Esophagus squamous epithelium (tissue), 5 donors: ENCODE measurements at places on chromosomes 2 and 18. TPM values are rescaled to one million over a fixed set of nuclear protein-coding genes. Genes with fewer than 3 reads are reported as not detected.

The PLEK gene
- total RNA-seq: 3.2 TPM

The CD302 gene
- total RNA-seq: 46.0 TPM

The HOXD9 gene
- total RNA-seq: not detected

The ADCYAP1 gene
- not detected for total RNA-seq

The TBR1 gene
- under 0.01 TPM for total RNA-seq

The CRYGD gene
- not detected for total RNA-seq

The XIRP2 gene
- total RNA-seq: not detected

The IL1R1 gene
- total RNA-seq: 31.9 TPM
